ENCODE measurements at places on chromosomes 6 and 20. TPM values are rescaled to one million over a fixed set of nuclear protein-coding genes. Genes with fewer than 3 reads are reported as not detected.

The MAP3K7 gene
- total RNA-seq: 30.9 TPM

The ZBTB12 gene
- total RNA-seq: 8.3 TPM

The RAMACL gene
- total RNA-seq: 2.5 TPM

The MAS1 gene
- total RNA-seq: not detected

The GINS1 gene
- total RNA-seq: 5.8 TPM

The MYH7B gene
- total RNA-seq: 0.86 TPM

The SRF gene
- 32.5 TPM for total RNA-seq

The TRIM40 gene
- not detected for total RNA-seq

DNA sequence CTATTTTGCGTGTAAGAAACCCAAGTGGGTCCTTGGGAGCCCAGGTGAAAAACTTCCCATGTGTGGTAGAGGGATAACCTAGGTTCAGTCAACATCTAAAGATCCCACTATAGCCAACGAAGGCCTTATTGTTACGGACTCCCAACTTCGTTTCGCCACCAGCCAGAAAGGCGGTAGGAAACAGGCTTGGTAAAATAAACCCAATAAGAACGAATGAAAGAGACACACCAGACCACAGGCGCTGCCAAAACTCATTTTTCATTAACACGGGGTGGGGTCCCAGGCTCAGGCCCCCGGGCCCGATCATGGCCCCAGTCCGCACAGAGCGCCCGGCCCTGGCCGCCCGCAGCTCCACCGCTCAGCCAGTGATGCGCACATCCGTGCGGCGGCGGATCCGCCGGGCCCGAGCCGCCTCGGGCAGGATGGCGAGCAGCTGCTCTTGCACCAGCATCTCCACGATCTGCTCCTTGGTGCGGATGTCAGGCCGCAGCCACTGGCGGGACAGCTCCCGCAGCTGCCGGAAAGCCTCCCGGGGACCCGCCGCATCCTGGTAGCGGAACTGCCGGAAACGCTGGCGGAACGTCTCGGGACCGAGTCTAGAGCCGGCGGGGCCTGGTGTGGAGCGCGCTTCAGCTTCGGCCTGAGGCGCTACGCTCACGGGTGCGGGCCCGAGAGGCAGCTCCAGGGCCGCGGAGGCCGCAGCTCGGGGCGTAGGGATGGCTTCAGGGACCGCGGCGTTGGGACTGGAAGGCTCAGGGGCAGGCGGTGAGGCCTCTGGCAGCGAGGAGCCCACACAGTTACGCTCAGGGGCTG, 709 bp downstream of the SCAND1 start:
- H3K27me3 ChIP-seq: no peaks in the 10 kb centered on the region
- H3K4me3 ChIP-seq: peak overlapping the region; percentile 99
- peaks cover 3% of the 10 kb centered on the region for H3K36me3 ChIP-seq

DNA sequence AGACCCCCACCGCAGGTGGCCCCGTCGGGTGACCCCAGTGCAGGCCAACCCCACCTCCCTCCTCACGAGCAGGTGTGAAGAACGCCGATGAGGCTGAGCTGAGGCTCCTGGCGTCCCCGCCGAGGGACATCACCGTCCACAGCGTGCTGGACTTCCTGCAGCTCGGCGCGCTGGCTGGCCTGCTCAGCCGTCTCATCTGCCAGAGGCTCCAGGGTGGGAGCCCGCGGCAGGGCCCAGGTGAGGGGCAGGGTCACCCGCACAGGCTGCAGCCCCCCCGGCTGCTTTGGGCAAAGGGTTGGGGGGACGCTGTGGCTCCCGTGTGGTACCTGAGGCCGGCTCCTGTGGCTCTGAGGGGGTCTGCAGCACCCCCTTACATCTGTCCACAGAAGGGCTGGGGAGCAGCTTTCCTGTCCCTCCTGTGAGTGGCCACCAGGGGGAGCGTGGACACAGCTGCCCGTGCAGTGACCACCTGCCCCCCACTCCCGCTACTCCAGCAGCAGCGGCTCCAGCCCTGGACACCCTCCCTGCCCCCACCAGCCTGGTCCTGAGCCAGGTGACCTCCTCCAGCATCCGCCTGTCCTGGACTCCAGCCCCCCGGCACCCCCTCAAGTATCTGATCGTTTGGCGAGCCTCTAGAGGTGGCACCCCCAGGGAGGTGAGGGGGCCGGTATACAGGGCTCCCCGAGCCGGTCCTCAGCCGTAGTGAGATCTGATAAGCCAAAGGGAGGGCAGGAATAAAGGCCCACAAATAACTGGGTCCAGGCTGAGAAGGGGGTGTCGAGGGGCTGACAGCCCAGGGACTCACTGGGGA, 16.5 kb downstream of the COL20A1 start:
- DNase-seq: no peak
- H3K36me3 ChIP-seq: no peaks in the 10 kb centered on the region
- H3K4me1 ChIP-seq: no peaks in the 10 kb centered on the region
- H3K27me3 ChIP-seq: no peaks in the 10 kb centered on the region
- H3K4me3 ChIP-seq: no peak overlapping the region
- H3K27ac ChIP-seq: no peak overlapping the region

DNA sequence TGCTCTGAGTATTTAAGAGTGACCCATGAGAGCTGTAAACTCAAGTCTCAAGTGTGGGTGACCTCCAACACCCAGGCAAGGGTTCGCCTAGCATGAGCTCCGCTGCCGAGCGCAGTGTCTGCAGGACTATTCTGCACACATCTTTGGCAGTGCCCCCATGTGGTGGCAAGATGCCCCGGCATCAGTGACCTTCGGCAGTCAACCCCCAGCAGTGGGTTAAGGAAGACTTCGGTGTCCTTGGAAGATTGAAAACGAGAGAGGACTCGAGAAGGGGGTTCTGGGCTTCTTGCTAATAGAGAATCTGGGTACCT, 43.1 kb downstream of the RBM38 start:
- DNase-seq: no peak
- H3K27me3 ChIP-seq: peaks cover 9% of the 10 kb centered on the region
- H3K27ac ChIP-seq: no peak overlapping the region
- H3K4me3 ChIP-seq: no peak overlapping the region
- H3K4me1 ChIP-seq: peaks cover 9% of the 10 kb centered on the region

GRCh38 chr6:157756708-157757429, 66.2 kb upstream of the SNX9 start:
- no peaks in the 10 kb centered on the region for H3K27me3 ChIP-seq
- no peak overlapping the region for H3K4me3 ChIP-seq
- H3K4me1 ChIP-seq: peaks cover 73% of the 10 kb centered on the region
- H3K27ac ChIP-seq: peak overlapping the region; percentile 91
- peak; percentile 96 for DNase-seq
- no peaks in the 10 kb centered on the region for H3K36me3 ChIP-seq

DNA sequence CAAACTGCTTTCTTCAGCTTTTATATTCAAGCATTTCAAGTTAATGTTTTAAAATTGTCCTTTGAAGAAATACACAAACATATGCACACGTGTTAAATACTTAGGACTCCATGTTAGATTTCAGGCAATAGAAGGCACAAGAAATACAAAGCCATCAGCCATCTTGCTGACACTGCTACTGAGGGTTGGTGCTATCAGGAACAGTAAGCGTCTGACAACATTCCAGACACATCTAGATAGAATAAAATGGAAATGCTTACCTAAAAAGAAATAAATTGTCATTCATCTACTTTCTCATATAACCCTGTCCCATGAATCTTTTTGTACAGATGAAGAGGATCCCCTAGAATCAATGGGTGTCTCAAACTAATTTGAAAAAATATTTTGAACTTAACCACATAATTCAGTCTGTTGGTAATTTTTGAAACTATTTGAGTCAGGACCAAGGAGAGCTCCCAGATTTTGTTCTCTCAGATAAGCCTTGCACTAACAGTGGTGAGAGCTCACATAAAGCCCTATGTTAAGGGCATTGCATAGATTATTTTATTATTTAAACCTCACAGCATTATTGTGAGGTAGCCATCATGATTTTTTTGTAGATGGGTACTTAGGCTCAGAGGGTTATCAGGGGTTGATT, 631.1 kb upstream of the POU3F2 start:
- no peaks in the 10 kb centered on the region for H3K27me3 ChIP-seq
- no peak overlapping the region for H3K4me3 ChIP-seq
- H3K36me3 ChIP-seq: no peaks in the 10 kb centered on the region
- no peaks in the 10 kb centered on the region for H3K4me1 ChIP-seq
- no peak for DNase-seq

- H3K4me3 ChIP-seq: no peak overlapping the region
- H3K36me3 ChIP-seq: no peaks in the 10 kb centered on the region
- H3K27me3 ChIP-seq: no peaks in the 10 kb centered on the region
- DNase-seq: no peak
- peaks cover 31% of the 10 kb centered on the region for H3K4me1 ChIP-seq
- peak overlapping the region; percentile 97 for H3K27ac ChIP-seq
These were observed 49.3 kb upstream of the IER3 start for GRCh38 chr6:30793521-30794194.

DNA sequence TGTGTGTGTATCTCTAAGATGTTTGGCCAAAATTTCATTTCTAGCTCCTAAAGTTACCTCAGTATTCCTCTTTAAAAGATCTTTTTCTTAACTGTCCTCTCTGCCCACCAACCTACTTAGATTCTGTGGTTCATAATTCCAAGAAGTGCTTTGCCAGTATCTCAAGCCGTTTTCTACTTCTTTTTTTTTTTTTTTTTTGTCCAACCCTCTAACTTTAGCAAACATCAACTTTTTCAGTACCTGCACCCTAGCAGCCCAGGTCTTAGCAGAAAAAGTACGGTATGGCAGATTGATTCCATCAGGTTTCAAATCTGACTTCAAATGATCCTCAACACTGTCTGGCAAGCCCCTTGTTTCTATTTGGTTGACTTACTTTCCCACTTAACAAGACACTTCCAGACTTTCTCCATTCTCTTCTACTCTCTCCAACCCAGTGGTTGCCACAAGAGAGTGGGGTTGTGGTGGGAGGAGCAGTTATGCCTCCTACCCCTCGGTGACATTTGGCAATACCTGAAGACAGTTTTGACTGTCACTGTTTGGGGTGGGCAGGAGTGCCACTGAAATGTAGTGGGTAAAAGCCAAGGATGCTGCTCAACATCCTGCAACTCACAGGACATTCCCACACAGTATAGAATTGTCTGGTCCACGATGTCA, 10.8 kb upstream of the MAN1A1 start:
- no peak for DNase-seq
- H3K36me3 ChIP-seq: no peaks in the 10 kb centered on the region
- H3K4me1 ChIP-seq: no peaks in the 10 kb centered on the region
- H3K4me3 ChIP-seq: no peak overlapping the region

- peaks cover 18% of the 10 kb centered on the region for H3K27me3 ChIP-seq
- H3K36me3 ChIP-seq: no peaks in the 10 kb centered on the region
- H3K4me1 ChIP-seq: no peaks in the 10 kb centered on the region
- H3K27ac ChIP-seq: no peak overlapping the region
- no peak overlapping the region for H3K4me3 ChIP-seq
These were observed 127.5 kb downstream of the PKHD1 start for GRCh38 chr6:51959744-51960383.

- DNase-seq: no peak
- H3K4me3 ChIP-seq: no peak overlapping the region
- H3K27me3 ChIP-seq: no peaks in the 10 kb centered on the region
- peaks cover 2% of the 10 kb centered on the region for H3K4me1 ChIP-seq
- H3K36me3 ChIP-seq: peaks cover 14% of the 10 kb centered on the region
These were observed 184.6 kb downstream of the ATXN1 start for GRCh38 chr6:16576451-16577368.

GRCh38 chr6:41705996-41706835, 29.2 kb downstream of the TFEB start:
- H3K4me3 ChIP-seq: no peak overlapping the region
- peaks cover 28% of the 10 kb centered on the region for H3K4me1 ChIP-seq
- DNase-seq: no peak
- H3K36me3 ChIP-seq: peaks cover 5% of the 10 kb centered on the region

DNA sequence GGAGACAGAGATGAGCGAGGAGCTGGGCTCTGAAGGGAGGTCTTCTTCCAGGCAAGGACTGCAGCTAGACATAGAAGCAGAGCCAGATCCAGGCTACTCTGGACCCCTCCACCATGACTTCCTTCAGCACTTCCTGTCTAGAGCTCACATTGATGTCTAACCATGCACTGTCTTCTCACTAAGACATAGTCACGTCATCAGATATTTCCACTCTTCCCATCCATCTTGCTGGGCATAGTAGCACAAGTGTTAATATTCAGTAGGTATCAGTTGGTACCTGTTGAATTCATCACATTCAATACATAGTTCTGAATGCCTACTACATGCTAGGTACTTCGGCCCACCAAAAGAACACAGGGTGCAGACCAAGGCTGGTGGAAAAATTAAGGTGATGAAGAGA, 2.9 kb downstream of the HLA-DMA start:
- DNase-seq: no peak
- no peaks in the 10 kb centered on the region for H3K36me3 ChIP-seq
- H3K4me3 ChIP-seq: no peak overlapping the region
- H3K27me3 ChIP-seq: peaks cover 27% of the 10 kb centered on the region
- H3K4me1 ChIP-seq: peaks cover 6% of the 10 kb centered on the region
- H3K27ac ChIP-seq: no peak overlapping the region

DNA sequence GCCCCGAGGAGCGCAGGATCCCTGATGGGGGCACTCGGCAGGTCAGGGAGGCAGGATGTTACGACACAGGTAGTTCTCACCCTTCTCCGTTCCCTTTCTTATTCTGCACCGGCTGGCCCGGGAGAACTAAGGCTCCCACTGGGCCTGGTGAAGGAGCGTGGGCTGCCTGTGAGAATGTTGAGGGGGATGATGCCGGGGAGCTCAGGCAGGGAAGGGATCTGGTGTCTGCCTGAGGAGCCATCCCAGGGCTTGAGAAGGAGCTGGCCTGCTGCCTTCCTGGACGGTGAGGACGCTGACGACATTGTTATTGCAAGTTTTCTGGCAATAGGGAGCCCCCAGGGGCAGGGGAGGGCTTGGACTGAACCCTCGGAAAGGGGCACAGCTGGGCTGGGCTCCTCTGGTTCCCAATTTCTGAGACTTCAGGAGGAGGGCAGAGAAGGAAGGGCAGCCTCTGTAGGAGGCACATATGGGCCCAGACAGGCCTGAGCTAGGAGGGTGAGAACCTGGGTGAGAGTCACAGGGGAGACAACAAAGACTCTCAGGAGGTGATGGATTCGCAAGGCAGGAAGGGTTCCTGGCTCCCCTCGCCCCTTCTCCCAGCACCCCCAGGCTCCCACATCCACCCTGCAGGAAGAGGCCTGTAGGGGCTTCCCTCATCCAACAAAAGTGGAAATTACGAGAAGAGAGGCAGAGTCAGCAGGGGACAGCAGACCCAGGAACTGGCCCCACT, 32.8 kb downstream of the CYP21A2 start:
- no peak for DNase-seq
- H3K4me3 ChIP-seq: no peak overlapping the region
- peaks cover 3% of the 10 kb centered on the region for H3K27me3 ChIP-seq
- H3K27ac ChIP-seq: no peak overlapping the region
- H3K4me1 ChIP-seq: peaks cover 32% of the 10 kb centered on the region

GRCh38 chr6:89834884-89835792, 5.5 kb downstream of the CASP8AP2 start:
- no peak overlapping the region for H3K4me3 ChIP-seq
- H3K27ac ChIP-seq: no peak overlapping the region
- H3K4me1 ChIP-seq: peaks cover 13% of the 10 kb centered on the region
- H3K36me3 ChIP-seq: peaks cover 27% of the 10 kb centered on the region
- no peaks in the 10 kb centered on the region for H3K27me3 ChIP-seq

All from osteocyte (in vitro differentiated cells).